Activated naive CD4-positive, alpha-beta T cell treated with anti-CD3 and anti-CD28 coated beads, Interleukin-2, amount 50 U/mL, for 72 hours (primary cell): ENCODE measurements at places on chromosomes 12 and 14. TPM values are rescaled to one million over a fixed set of nuclear protein-coding genes. Genes with fewer than 3 reads are reported as not detected.

DNA sequence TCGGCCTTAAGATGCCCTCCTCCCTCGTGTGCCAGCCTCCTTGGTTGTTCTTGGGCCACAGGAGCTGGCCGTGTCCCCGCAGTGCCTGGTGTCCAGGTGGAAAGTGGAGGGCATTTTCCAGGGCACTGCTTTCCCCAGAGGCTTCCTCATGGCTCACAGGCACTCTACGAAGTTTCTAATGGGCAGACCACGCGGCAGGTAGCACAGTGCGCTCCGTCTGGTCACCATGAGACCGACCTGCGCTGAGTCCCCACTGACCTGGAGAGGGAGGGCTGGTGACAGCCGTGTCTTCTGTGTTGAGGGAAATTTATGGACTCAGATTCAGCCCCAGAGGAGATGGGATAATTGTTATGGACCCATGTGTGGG lies 186.3 kb downstream of the ADGRD1 start:
- DNase-seq = no peak

The DYNLL1 gene
- 157 TPM for total RNA-seq

GRCh38 chr12:50188241-50188781 lies 21.1 kb upstream of the CERS5 start:
- DNase-seq = no peak

DNA sequence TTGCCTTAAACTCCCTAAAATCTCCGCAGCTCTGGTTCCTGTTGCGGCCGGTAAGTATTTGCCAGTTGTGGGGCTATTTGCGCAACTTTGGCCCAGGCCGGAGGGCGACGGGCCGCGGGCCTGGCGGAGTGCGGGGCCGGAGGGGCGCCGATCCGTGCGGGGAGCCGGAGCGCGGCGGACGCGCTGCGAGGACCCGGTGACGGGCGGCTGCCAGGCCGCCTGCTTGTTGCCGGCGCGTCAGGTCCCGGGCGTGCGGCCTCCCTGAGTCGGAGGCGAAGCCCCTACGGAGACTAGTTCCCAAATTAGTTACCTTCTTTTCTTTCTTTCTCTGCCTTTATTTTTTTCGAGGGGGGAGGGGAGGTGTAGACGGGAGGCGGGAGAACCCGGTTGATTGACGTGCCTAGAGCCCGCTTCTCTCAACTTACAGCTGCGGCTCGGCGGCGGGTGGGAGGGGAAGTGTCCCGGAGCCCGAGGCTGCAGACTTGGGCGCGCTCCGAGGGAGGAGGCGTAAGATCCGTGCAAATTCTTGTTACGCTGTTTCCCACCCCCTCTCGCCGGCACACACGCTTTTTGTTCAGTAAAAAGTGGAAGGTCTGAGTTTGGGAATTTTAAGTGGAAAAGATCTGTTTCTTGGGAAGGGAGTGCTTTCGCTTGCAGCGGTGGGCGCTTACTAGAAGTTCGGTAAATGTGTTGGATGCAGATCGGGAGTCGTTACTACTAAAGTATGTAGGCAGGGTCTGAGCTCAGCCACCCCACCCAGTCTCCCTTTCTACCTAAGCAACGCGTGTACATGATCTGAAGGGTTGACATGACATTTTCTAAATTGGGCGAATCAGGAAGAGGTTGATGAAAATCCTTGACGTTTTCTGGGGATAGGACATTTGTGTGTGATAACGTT lies 576 bp downstream of the ZBTB1 start:
- DNase-seq = peak; percentile 76

GRCh38 chr12:104971306-104971705 lies 13.2 kb upstream of the SLC41A2 start:
- DNase-seq = no peak

The SPX gene
- total RNA-seq = 0.30 TPM

The RNU4-1 gene
- total RNA-seq = 1,753 TPM

The BATF gene
- total RNA-seq = 93.6 TPM

The ARHGDIB gene
- 811 TPM for total RNA-seq

The KRT75 gene
- not detected for total RNA-seq

DNA sequence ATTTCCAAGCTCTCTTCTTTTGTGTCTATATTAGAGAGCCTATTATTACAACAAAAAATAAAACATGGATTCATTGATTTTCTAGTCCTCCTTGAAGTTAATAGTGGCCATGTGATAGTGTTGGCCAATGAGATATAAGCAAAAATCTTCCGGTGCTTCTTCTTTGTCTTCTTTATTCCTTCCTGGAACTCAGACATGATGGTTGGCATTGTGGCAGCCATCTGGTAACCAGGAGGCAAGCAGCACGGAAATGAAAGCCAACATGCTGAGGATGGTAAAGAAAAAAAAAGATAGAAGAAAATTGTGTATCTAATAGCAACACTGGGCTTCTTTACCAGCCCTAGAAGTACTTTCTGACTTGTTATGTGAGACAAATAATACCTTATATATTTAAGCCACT lies 50.8 kb upstream of the SEL1L start:
- no peak for DNase-seq

DNA sequence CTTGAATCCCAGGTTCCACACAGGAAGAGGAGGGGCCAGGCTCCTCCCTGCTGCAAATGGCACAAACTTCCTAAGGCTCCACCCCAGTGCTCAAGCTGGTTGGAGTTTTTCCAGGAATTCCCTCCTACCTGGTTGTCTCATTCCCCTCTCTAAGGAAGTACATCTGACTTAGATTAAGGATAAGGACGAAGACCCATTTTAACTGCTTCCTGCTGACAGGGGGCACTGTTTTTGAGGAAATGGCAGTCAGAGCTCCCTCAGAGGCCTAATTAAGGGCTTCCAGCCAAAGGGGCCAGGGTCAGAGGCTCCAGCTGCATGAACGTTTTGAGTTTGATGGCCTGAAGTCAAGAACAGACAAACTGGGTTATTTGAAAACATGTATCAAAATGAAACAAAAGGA lies 1084.7 kb downstream of the SLC6A15 start:
- DNase-seq = no peak

DNA sequence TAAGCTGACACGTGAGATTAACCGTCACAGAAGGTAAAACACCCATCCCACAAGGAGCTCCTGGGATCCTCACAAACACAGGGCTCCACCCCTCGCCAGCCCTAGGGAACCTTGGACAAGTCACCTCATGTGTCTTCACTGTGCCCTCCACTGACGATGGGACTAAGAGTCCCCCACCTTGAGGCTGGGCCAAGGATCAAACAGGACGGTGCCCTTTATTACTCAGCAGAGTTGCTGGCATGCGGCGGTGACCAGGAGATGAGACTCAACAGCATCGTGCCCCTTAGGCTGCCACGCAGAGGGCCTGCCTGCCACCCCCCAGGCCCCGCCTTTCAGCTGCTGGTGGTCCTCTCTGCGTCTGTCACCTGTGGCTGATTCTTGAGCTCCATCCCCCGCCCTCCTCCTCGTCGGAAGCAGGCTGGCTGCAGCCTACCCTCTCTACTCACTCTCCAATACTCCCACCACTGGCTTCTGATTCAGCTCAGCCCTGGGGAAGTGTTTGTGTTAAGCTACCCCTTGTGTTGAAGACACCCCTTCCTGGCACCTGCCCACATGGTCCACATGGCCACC lies 105.2 kb downstream of the DICER1 start:
- DNase-seq = no peak

- DNase-seq = no peak
Measured at GRCh38 chr12:43914923-43915468, 79.1 kb downstream of the TMEM117 start.

- no peak for DNase-seq
Measured at GRCh38 chr12:73106296-73106695, 834.1 kb downstream of the TRHDE start.

GRCh38 chr14:28088125-28088524 lies 678.5 kb upstream of the FOXG1 start:
- no peak for DNase-seq

The GPR68 gene
- 4.6 TPM for total RNA-seq

DNA sequence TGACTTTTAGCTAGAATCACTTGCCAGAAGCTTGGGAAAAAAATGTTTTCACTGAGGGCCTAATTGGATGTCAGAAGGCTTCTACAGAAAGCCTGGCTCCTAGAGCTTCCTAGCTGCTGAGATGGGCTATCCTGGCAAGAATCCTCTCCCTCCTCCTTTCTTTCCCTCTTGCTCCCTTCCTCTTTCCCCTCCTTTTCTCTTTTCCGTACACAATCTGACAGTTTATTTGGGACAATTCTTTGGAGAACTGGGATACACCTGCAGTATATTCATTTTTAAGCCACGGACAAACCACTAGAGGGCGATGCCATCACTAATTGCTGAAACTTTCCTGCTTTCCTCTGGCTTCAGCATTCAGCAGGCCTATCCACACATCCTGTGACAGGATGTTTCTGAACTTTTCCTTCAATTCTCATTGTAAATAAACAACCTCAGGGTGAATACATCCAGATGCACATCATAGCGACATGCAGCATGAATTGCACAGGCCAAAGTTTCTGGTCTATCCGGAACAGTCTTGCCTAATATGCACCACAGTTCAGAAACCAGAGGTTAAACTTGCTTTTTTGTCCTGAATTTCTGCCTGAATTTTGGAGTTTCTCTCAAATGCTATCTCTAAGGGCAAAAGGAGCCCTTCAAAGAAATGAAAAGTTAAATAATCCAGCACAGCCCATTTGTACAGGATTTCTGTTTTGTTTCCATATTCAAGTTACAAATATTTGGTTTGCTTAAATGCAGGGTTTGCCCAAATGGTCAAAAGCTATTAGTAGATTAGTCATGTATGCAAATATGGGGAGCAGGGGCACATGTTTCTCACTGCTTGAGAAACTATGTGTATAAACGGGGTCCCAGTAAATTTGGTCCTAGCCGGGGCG lies 142.8 kb downstream of the PAWR start:
- peak; percentile 8 for DNase-seq

DNA sequence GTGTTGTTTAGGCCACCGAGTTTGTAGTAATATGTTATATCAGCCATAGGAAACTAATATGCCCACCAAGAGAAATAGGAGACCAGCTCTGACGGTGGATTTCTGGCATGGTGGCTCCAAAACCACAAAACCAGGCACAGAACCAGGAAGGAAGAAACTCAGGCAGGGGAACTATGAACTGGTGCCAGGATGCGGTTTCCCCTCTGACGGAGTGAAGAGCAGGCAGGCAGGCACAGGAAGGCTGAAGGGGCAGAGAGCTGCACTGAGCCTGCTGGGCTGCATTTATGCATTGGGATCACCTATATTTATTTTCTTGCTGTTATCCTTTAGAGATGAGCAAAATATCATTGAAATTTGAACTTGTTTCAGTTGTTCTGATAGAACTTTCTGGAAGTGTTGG lies 479.4 kb downstream of the VRK1 start:
- DNase-seq = no peak

The PCED1B gene
- total RNA-seq = 149 TPM

- DNase-seq = no peak
Measured at GRCh38 chr12:71063087-71063486, 94.7 kb downstream of the TSPAN8 start.

DNA sequence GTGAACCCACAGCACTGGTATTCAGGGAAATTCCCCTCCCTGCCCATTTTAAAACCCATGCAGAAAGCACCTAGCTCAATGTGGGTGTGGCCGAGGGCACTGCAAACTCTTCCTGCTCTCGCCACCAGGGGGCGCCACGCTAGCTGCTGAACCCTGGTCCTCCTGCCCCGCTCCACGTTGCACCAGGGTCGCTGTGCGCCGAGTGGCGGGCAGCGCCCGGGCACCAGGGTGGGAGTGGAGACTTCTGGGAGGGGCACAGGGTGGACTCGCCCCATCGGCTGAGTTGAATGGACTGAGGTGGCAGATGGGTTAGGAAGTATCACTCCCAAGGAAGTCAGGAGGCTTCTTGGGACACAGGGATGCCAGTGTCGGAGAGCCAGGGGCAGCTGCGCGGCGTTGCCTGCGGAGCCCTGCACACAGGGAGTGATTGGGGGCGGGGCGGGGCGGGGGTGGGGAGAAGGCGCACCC lies 48.1 kb upstream of the BCL11B start:
- peak; percentile 82 for DNase-seq

DNA sequence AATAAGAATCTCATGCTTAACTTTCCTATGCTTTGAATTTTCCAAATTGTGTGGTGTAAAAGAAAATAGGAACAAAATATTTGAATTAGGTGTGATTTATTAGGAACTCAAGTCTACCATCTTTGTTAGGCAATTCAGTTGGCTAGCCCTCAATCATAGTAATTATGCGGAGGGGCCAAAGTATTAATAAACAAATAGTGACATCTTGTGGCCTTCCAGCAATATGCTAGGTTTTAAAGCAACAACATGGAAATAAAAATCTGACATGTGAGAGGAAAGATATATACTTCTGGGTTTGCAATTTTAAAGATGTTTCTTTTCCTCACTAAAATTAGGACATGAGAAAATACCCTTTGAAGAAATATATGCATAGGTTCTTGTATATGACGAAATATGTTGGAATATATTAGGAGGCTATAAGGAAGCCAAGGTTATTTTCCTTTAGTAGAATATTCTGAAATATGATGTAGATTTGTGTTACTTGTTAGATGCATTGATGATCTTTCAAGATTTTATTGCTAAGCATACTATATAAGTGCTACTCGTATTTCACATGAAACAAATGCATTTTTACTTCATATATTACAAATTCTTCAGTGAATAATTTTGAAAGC lies 200.4 kb downstream of the PTPRO start:
- no peak for DNase-seq

GRCh38 chr14:69504775-69505174 lies 20.2 kb downstream of the PLEKHD1 start:
- DNase-seq = no peak
